ENCODE measurements at places on chromosomes 16 and 17. TPM values are rescaled to one million over a fixed set of nuclear protein-coding genes. Genes with fewer than 3 reads are reported as not detected.

NGFR gene
- total RNA-seq: 2.7 TPM

CCL15 gene
- total RNA-seq: 0.29 TPM

SGCA gene
- total RNA-seq: not detected

- H3K4me1 ChIP-seq: peaks cover 9% of the 10 kb centered on the region
- no peak overlapping the region for H3K4me3 ChIP-seq
- H3K27ac ChIP-seq: no peak overlapping the region
- no peaks in the 10 kb centered on the region for H3K27me3 ChIP-seq
Measured at GRCh38 chr17:82595893-82596292, 52.4 kb downstream of the WDR45B start.

DNA sequence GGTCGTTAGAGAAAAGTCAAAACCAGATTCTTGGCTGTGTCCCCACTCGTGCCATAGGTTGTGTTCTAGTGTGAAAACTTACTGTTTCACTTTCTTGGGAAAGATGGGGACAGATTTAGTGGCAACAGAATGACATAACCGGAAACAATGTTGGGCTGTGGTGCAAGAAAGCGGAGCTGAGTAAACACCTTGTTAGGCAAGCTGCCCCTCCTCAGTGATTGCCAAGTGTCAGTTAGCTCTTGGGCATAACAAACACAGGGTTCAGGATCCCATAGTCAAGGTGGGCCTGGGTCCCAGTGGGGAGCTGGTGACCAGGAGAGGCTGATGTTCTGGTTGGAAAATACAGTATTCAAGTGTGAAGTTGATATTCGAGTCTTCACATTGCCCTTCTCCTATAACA lies 15.4 kb downstream of the UBN1 start:
- no peak overlapping the region for H3K4me3 ChIP-seq
- no peak for DNase-seq
- H3K27ac ChIP-seq: no peak overlapping the region
- H3K4me1 ChIP-seq: peaks cover 10% of the 10 kb centered on the region

GRCh38 chr17:8048236-8048635 lies 9.4 kb downstream of the ALOX15B start:
- no peak overlapping the region for H3K27ac ChIP-seq
- no peaks in the 10 kb centered on the region for H3K4me1 ChIP-seq
- H3K36me3 ChIP-seq: no peaks in the 10 kb centered on the region
- peaks cover 66% of the 10 kb centered on the region for H3K27me3 ChIP-seq

DNA sequence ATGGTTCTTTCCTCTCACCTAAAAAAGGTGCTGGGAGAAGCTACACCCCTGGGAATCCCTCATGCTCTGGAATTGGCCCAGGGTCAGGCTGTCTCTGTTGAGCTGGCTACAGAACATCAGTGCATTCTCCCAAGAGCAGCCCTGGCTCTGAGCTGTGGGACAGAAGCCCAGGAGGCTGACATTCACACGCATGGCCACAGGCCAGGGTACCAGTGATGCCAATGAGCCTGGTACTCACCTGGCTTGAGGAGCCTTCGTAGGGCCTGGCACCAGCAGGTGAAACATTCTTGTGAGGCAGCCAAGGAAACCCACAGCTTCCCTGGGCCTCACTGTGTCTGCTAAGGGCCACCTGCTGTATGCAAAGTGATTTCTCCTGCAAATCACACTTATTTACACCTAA lies 121.7 kb upstream of the CCL2 start:
- no peaks in the 10 kb centered on the region for H3K36me3 ChIP-seq
- H3K27ac ChIP-seq: no peak overlapping the region
- H3K4me1 ChIP-seq: peaks cover 5% of the 10 kb centered on the region
- no peaks in the 10 kb centered on the region for H3K27me3 ChIP-seq
- H3K4me3 ChIP-seq: no peak overlapping the region

DNA sequence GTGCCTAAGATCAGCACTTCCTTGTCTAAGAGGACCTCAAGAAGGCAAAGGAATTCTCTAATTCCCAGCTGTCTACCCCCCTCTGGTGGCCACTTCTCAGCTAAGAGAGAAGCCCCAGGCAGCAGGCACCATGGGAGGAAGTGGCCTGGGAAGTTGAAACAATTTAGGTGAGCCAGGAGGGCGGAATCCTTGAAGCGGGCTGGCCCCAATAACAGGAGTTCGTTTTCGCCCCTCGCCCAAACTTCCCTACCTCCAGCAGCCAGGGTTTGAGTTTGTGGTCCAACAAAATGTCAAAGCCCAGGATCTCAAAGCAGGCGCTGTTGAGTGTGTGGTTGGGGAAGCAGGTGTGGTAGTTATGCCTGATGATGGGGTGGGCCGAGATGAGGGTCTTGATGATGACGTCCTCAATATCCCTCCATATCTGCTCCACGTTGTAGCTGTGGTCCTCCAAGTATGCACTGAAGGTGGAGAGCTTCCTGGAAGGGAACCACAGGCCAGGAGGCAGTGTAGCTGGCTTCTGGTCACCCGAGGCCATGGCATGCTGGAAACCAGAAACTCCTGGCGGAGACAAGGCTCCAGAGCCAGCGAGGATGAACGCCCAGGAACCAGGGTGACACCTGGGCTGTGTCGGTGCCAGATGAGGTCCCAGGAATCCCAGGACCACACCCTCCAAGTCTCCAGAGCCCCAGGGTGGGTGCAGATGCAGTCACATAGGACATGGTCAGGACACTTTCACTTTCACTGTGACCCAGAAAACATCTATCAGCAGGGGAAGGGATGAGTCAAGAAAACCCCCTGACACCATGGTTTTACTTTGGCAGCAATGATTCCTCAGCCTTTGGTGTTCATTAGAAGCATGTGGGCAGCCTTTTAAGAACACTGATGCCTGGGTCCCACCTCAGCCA lies 25.6 kb downstream of the TTLL6 start:
- peak; percentile 51 for DNase-seq
- no peaks in the 10 kb centered on the region for H3K36me3 ChIP-seq
- no peak overlapping the region for H3K27ac ChIP-seq

GRCh38 chr16:27972500-27972899 lies 91.0 kb downstream of the GSG1L start:
- H3K4me1 ChIP-seq: no peaks in the 10 kb centered on the region
- no peak for DNase-seq
- H3K4me3 ChIP-seq: no peak overlapping the region
- H3K27ac ChIP-seq: no peak overlapping the region
- H3K36me3 ChIP-seq: no peaks in the 10 kb centered on the region

DNA sequence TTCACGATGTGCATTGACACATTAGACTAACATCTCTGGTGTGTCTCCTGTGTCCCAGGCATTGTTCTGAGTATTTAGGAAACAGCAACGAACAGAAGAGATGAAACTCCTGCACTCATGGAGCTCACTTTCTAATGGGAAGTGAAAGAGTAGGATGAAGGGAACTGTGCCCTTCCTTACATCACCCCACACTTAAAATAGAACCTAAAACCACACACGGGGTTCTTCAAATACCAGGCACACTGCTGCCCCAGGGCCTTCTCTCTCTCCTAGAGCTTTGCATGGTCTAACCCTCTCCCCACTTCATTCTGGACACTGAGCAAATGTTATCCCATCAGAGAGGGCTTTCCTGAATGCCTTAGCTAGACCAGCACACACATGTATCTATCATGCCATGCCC lies 33.7 kb downstream of the TRIM25 start:
- no peak overlapping the region for H3K4me3 ChIP-seq
- H3K27me3 ChIP-seq: peaks cover 7% of the 10 kb centered on the region
- no peak for DNase-seq
- H3K27ac ChIP-seq: no peak overlapping the region
- no peaks in the 10 kb centered on the region for H3K4me1 ChIP-seq
- no peaks in the 10 kb centered on the region for H3K36me3 ChIP-seq
